Left forelimb (tissue), 1 donor: ENCODE measurements at places on chromosomes 3 and 15.

DNA sequence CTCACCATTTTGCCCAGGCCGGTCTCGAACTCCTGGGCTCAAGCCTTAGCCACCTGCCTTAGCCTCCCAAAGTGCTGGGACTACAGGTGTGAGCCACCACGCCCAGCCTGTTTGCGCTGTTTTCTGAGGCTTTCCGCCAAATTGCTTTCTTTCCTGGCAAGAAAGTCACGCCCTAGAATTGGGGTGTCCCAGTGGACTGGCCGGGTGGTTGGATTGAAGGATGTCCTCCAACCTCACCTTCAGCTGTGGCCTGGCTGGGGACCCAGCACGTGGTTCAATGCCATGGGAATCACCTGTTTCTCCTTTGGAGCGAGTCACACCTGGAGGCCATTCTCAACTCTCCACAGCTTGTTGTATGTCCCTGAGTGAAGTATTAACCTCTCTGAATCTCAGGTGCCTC lies 5.8 kb upstream of the ANKDD1A start:
- DNase-seq = no peak

DNA sequence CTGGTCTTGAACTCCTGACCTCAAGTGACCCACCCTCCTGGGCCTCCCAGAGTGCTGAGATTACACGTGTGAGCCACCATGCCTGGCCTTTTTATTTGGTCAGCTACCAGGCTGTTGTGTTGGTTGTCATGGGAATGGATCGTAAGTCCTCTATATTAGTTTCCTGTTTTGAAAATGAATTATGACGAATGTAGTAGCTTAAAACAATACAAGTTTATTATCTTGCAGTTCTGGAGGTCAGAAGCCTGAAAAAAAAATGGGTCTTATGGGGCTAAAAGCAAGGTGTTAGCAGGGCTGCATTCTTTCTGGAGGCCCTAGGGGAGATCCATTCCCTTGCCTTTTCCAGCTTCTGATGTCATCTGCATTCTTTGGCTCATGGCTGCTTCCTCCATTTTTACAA lies 25.1 kb upstream of the HERC1 start:
- no peak for DNase-seq

GRCh38 chr15:32834156-32834555 lies 116.4 kb downstream of the GREM1 start:
- DNase-seq = no peak

- no peak for DNase-seq
Observed at GRCh38 chr3:87191641-87192040, 35.5 kb upstream of the CHMP2B start.

DNA sequence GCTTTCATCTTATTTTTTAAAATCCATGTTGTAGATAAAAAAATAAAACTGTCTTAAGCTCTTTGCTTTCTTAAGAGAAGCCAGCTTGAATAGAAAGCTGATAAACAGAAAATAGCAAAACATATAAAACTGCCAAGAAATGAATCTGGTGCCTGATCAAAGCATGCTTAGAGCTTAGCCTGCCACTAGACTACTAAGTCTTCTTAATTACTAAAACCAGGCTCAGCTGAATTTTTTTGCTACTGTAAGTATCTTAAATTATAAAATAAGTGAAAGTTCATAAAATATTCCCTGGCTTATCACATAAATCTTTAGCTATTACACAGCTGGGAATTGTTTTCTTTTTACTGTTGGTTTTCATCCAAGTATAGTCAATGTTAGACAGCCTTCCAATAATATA lies 803.9 kb downstream of the DIPK2A start:
- no peak for DNase-seq

- no peak for DNase-seq
Observed at GRCh38 chr15:40037721-40038120, 1.3 kb downstream of the SRP14 start.

DNA sequence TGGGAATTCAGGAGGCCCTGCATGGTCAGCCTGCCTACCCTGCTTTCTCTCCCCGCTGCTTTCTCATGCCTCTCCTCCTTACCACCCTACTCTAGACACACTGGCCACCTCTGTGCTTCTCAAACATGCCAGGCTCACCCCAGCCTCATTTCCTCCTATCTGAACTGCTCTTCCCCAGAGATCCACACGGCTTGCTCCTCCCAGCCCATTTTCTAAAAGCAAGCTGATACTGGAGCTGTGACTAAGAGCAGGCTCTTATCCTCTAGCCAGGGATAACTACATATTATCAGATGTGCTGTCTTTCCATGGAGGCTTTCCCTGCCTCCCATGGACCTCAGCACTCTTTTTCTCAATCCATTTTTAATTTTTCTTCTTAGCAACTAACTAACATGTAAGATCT lies 85.9 kb downstream of the BOC start:
- DNase-seq = no peak

DNA sequence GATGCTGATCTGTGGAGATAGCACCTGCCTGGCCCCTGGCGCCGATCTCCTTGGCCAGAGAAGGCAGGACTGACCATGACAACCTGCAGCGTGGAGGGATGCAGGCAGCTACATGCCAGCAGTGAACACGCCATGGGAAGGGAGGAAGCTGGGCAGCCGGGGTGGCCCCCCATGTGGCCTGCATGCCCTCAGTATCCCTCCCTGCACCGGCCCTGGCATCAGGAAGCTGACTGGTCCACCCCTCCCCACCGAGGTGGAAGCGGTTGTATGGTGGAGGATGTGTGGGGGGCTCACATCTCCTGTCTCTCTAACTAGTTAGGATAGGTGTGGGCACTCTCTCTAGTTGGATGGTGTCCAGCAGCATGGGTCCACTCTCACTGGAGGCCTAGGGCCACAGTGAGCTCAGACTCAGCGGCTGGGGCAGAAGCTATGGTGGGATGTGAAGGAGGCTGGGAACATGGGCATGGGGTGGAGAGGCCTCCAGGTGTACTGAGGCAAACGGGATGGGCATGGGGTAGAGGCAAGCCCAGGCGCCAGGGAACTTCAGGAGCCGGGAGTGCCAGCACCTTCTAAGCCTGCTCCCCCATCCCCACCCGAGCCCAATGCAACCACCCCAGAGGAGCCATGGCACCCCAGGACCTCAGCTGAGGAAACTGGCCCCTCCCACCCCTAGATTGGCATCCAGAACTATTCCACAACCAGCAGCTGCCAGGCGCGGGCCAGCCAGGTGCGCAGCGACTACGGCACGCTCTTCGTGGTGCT lies 1.8 kb upstream of the ABTB1 start:
- peak; percentile 45 for DNase-seq

DNA sequence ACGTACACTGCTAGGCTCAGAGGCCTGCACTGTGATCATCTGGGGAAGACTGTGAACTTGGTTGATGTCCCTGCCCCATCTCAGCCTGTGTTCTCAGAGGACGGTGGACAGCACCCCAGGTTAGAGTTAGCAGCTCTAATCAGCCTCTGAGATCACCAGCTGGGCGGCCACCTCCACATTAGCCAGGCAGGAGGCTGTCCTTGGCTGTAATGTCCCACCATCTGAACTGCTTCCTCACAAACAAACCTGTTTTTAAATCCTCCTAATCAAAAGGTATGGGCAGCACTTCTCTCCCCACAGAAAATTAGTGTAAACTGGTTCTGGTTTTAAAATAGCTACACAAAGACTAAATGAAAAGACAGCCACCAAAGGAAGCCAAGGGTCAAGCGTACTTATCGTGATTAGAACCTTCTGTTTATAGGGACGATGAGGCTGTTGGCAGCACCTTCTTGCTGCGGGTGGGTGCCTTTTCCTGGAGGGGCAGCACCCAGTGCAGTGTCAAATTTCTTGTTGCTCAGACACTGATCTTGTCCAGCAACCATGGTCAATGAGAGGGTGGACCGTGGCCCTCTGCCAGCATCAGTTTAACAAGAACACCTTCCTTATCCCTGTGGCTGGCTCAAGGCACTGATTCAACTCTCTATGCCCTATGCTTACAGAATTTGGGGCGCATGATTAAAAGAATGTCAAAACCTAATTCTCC lies 24.6 kb downstream of the ACSBG1 start:
- peak; percentile 22 for DNase-seq

- DNase-seq = no peak
Observed at GRCh38 chr3:123365450-123366143, 83.3 kb downstream of the ADCY5 start.

DNA sequence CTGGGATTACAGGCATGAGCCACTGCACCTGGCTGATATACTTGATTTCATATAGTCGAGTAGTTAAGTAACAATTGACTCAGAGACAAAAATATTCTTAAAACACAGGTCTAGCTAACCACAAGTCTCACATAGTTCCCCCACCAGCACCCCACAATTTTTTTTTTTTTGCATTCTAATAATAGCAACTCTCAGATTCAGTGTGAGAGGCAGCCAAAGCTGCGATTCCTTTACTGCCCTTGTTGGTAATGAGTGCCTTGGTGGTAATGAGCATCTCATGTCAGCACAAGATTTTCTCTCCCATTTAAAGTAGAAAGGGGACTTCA lies 72.5 kb downstream of the WWTR1 start:
- no peak for DNase-seq

GRCh38 chr3:123884203-123884831 lies at the start of gene MYLK:
Gene MYLK (minus strand): TSS chr3:123884332. CDS start chr3:123793841, 90,491 bp downstream.
- DNase-seq = peak; percentile 78

- no peak for DNase-seq
Observed at GRCh38 chr3:133853925-133854227, 41.8 kb downstream of the RAB6B start.

DNA sequence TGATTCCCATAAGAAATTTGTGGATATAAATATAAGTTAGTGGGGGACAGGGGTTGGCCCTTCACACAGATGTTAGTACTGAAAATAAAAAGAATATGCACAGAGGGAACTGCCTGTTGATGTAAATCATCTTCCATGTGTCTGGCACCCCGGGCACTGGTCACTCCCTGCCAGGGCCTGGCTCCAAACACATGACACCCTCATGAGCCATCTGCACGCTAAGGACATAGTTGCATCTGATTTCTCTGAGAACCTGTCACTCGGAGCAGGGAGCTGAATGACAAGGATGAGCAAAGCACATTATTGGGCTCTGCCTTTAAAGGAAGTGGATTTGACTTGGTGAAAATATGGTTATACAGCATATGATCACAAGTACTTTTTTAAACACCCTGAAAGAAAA lies 66.2 kb upstream of the TSC22D2 start:
- no peak for DNase-seq

DNA sequence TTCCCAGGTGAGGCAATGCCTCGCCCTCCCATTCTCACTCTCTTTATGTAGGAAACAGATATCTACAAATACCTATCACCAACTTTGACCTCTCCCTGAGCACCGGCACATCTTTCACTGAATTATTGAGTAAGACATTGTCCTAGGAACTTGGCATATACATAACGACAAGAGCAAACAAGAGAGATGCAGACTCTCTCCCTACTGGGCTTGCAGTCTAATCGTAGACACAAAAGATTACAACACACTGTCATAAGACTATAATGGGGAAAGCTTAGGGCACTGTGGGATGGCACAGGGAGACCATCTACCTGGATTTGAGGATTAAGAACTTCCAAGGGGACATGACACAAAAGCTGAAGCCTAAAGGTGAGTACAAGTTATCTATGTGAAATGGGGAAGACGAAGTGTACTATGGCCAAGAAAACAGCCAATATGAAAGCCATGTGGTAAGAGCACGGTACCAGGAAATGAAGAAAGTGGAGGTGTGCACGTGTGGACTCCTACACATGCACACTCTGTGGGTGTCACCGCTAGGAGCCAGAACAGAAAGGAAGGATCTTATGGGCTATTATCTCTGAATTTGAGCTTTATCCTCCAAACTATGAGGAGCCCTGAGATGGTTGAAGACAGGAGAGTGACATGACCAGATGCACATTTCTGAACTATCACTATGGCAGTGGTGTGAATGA lies 218.8 kb upstream of the STRIT1 start:
- DNase-seq = no peak

DNA sequence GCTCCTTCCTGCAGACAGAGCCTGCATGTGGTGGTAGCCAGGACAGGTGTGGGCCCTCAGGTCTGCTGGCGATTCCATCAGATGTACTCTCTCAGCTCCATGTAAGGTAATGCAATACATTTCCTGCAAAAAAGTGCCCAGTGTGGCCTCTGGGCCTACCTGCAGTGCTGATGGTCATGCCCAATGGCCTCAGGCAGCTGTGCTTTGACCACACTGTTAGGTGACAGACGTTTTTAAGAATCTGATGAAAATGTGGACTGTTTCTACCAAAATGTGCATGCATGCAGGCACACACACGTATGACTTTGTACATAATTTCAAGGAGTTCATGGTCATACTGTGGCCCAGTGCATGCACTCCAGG lies 152.9 kb downstream of the RAB11A start:
- no peak for DNase-seq

DNA sequence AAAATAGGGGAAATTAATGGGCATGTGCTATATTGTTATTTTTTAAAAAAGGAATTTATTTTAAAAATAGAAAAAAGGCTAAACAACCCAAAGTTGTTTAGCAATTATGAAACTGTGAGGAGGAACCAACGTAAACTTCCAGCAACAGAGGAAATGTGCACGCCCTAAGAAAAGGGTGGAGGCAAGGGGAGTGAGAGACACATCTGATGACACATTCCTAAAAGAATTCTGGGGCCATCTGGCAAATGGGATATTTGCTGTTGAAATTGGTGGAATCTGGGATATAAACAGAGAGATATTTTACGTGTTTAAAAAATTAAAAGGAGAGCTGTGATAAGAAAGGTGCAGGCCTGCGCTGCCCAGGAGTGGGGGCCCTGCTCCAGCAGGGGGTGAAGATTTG lies 50.8 kb upstream of the MUC13 start:
- no peak for DNase-seq

DNA sequence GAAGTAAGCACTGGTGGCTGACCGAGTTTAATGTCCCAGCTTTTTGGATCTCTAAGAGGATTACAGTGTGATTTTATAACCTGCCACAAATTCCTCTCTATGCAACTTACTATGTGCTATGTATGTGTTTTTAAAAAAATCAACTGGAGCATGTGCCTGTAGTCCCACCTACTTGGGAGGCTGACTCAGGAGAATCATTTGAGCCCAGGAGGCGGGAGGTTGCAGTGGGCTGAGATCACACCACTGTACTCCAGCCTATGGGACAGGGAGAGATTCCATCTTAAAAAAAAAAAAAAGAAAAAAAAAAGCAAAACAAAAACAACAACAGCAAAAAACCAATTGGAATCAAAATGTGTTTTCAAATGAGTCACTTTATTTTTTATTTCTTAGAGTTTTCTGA lies 29.6 kb downstream of the DUT start:
- DNase-seq = no peak

GRCh38 chr15:28989239-28989830 lies 103.6 kb downstream of the APBA2 start:
- DNase-seq = no peak

GRCh38 chr15:91150502-91151160 lies 50.6 kb downstream of the SV2B start:
- no peak for DNase-seq

DNA sequence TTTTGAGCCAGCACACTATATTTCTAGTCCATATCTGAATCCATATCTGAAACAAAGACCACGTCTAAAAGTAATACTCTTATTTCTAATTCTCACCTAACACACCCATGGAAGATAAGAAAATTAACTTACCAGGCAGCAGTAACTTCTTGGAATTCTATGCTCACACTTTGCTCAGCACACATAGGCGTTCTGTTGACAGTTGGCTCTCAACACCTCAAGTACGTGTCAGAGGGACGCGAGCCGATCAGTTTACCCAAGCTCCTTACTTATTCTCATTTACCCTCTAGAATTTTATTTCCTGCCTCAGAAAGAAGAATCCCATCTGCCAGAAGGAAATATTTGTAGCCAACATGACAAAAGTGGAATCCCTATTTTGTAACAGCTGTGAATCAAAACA lies 911.9 kb downstream of the FHIT start:
- DNase-seq = no peak
